ENCODE measurements at places on chromosomes 16 and 17.

DNA sequence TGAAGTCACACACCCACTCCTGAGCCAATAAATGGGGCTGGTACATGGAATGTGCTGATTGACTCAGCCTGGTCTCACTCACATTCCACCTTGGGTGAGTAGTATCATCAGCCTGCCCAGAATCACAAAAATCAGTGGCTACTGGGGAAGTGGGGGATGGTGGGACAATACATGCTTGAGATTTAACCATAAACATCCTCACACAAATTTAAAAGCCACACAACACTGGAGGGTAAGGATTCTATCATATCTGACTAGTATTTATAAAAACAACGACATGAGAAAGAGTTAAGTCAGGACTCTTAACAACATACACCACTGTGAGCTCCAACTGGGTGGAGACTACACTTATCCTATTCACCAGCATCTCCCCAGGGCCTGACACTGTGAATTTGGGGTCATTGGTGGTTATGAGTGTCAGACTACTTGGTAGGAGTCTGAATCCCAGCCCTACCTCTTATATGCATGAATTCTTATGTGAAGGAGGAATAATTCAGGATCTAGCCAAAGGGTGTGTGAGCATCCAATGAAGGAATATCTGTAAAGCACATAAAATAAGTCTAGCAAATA lies 26.0 kb upstream of the IRX6 start:
- peak; percentile 64 for DNase-seq

DNA sequence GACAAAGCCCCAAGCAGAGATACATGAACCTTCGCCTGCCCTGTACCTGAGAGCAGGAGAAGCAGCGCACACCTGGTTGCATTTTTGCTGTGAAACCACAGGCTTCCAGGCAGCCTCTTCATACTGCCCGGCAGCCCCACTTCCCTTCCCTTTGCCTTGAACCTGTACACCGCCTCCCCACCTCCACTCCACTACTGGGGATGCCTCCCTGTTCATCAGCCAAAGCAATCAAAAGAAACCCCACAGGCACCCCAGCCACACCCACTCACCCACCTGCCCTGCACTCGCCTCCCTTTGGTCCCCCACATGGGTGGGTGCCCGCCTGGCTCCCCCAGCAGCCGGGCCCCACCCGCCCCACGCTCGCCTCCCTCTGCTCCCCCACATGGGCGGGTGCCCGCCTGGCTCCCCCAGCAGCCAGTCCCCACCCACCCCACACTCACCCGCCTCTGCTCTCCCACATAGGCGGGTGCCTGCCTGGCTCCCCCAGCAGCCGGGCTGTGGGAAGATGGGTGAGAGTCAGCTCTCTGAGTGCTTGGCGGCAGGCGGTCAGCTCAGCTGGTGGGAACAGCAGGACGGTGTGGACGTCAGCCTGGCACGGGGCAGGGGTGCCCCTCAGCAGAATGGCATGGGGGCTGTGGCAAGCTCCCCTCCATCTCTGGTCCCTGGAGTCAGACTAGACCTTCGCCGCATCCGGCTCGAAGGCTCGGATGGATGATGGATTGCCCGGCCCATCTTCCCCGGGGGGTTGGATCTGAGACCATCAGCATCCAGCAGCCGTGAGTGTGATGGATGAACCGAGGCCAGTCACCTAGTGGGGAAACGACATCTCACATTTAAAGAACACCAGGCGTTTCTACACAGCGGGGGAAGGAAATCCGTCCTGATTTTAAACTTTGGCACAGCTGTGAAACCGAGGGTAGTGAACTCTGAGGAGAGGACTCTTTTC lies 135.6 kb downstream of the BANP start:
- no peak for DNase-seq

- DNase-seq = no peak
Measured at GRCh38 chr16:7236824-7237410, 95.7 kb upstream of the RBFOX1 start.

- no peak for DNase-seq
Measured at GRCh38 chr17:15361151-15361550, 19.8 kb upstream of the TEKT3 start.

DNA sequence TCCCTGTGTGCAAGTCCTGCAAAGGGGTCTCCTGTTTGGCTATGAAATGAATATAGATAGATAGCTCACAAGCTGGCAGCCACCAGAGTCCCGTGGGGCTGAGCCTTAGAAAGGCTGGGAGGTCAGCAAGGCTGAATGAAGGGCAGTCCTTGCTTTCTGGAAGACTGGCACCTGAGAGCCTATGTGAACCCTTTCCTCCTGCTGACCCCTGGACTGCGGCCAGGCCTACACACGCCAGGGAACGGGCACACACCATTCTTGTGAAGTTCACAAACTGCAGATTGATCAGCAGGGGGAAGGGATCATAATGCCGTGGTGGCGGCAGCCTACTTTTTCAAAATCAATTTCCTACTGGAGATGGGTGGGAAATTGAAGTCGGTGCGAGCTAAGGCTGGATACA lies 985 bp upstream of the C17orf107 start:
- no peak for DNase-seq

DNA sequence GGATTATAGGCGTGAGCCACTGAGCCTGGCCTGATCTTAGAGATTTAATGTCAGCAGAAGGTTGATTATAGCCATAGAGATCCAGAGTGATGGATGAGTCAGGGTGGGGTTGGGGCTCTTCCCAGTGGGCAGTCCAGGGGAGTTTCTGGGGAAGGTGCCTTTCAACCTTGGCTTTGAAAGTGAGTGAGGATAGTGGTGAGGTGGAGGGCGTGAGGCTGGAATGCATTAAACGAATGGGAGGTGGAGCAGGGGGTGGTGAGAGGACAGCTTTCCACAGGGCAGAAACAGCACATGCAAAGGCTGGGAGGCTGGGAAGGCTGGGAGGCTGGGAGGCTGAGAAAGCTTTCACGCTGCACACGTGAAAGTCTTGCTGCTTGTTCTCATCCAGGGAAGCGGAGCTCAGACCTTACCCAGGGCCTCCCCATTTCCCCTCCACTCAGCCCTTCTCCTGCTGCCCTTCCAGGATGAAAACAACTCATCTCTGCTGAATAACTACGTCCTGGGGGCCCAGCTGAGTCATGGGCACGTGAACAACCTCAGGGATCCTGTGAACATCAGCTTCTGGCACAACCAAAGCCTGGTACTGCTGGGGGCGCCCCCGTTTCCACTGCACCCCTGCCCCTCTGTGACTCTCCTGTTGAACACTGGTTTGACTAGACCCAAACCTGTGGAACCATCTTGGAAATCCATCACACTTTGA lies 22.3 kb downstream of the ADGRG5 start:
- DNase-seq = no peak

GRCh38 chr16:67192781-67193361 lies 916 bp downstream of the E2F4 start:
- DNase-seq = no peak

- DNase-seq = no peak
Measured at GRCh38 chr17:39486242-39486641, 25.0 kb downstream of the CDK12 start.

- DNase-seq = no peak
Measured at GRCh38 chr17:7413346-7413985, 5.8 kb downstream of the NLGN2 start.

DNA sequence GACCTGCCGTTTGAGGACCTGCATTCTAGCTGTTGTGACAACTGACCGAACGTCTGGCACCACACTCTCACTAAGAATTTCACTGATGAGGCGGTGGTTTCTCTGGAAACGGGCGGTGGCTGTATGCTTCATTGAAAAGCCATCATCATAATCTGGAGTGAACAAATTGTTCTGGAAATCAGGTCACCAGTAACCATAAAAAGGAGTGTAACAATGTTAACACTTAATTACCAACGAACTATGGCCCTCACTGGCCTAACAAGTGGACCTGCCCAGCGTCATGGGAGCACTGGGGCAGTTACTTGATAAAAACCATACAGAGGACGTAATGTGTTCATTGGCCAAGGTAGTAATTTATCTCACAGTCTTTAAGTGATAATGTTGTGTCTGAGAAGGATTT lies 15.4 kb downstream of the SMARCE1 start:
- no peak for DNase-seq

DNA sequence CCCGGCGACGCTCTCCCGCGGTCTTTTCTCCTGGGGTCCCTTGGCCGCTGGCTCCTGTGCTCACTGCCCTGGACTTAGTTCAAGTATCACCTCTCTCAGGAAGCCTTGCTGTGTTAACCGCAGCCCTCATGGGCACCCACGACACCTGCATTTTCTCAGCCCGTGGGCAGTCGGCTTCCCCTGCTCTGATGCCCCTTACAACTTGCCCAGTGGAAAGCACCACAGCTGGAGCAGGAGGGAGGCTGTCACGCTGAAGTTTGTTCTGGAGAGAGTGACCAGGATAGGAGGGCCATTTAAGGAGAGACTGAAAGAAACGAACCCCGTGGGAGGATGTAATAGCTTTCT lies 395 bp downstream of the STXBP4 start:
- DNase-seq = no peak

- DNase-seq = no peak
Measured at GRCh38 chr17:80845863-80846671, 145.6 kb upstream of the CHMP6 start.

- no peak for DNase-seq
Measured at GRCh38 chr16:59688006-59688405, 953.9 kb upstream of the GOT2 start.

DNA sequence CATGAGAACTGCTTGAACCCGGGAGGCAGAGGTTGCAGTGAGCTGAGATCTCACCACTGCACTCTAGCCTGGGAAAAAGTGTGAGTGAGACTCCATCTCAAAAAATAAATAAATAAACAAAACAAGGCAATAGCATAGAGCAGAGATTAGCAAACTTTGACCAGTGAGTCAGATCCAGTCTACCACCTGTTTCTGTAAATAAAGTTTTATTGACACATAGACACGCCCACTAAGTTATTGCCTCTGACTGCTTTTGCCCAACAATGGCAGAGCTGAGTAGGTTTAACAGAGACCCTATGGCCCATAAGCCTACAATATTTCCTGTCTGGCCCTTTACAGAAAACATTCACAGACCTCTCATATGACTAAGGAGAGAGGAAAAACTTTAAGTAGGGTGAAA lies 44.3 kb downstream of the XYLT1 start:
- DNase-seq = peak; percentile 14

- no peak for DNase-seq
Measured at GRCh38 chr17:75535119-75535537, 9.6 kb downstream of the LLGL2 start.

DNA sequence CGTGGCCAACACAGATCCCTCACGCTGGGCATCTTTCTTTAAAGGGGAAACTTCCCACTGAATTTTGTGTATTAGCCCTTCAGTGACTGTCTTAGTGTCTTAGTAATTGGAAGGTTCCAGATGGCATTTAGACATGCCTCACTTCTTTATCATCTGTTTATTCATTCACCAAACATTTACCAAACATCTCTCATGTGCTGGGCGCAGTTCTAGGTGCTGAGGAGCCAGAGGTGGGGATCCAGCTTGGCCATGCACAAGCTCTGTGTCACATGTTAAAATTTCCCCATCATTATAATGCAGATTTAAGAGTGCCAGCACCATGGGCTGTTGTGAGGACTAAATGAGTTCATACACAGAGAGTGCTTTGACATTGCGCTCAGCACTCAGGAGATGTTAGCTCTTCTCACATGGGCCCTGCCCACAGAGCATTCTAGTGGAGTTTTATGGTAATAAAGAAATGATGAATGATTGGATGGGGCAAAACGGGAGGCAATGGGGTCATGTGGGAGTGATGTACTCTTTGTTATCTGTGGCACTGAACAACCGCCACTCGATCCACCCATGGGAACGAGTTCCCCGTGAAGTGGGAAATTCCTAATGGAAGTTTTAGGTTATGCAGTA lies 119.7 kb downstream of the SNX29 start:
- DNase-seq = no peak

GRCh38 chr16:87207965-87208364 lies 109.2 kb downstream of the C16orf95 start:
- no peak for DNase-seq

DNA sequence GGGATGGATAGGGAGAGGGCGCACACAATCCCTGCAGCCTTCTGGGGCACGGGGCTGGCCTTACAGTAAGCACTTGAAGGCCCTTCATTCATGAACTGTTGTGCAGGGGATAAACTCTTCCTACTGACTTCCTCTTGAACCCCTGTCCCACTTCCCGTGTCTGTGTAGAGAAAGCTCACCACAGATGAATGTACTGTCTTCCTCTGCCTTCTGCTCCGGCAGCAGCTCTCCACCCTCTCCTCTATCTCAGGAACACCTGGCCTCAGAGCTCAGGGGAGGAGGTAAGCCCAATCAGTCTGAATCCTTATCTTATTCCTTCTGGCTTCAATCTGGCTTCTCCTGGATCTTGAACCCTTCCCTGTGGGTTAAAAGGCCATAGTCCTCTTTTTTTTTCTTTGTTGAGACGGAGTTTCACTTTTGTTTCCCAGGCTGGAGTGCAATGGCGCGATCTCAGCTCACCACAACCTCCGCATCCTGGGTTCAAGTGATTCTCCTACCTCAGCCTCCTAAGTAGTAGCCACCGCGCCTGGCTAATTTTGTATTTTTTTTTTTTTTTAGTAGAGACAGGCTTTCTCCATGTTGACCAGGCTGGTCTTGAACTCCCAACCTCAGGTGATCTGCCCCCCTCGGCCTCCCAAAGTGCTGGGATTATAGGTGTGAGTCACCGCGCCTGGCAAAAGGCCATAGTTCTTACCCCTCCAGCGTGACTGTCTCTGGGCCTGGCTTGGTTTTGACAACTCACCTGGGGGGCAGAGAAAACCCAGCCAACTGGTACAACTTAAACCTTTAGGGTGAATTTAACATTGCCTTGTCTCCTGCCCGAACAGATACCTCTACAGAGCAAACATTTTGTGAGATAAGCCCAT lies 7.2 kb upstream of the SLC52A1 start:
- no peak for DNase-seq

DNA sequence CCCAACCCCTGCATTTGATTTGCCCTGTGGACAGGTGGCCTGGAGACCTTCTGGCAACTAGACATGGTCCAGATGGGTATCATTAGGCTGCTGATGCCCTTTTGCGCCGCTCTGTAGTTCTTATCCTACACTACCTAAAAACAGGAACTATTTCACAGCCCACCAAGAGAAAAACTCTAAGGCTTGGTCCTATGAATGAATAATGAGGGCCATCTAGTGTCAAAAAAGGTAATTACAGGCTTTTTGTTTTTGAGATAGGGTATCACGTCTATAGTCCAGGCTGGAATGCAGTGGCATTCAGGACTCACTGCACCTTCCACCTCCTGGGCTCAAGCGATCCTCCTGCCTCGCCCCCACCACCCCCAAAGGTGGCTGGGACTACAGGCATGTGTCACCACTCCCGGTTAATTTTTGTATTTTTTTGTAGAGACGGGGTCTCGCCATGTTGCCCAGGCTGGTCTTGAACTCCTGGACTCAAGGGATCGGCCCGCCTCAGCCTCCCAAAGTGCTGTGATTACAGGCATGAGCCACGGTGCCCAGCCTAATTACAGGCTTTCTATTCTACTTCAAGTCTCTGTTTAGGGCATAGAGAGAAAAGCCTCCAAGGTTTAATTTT lies 20.9 kb downstream of the COIL start:
- DNase-seq = no peak

Measured in epithelial cell of prostate (primary cell).